ENCODE measurements at places on chromosomes 16 and 17.

- DNase-seq = peak; percentile 48
Observed at GRCh38 chr17:35713069-35713728, 18.2 kb upstream of the RASL10B start.

- DNase-seq = no peak
Observed at GRCh38 chr17:80585890-80586845, 41.5 kb downstream of the RPTOR start.

GRCh38 chr17:34382621-34383124 is 19.6 kb upstream of the CCL1 start:
- DNase-seq = no peak

DNA sequence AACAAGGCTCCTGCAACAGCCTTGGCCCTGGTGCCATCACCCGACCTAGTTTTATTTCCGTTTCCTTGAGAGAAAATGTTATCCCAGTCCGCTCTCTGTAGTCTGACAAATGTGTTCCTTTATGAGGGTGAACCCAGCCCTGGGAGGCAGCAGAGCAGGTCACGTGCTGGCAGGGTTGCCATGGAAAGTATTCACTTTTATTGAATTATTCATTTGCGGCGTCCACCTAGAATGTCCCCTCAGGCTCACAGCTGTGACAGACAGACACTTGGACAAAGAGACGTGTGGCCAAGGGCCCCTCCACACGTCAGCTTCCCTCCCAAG is 90.0 kb downstream of the WSCD1 start:
- DNase-seq = no peak

DNA sequence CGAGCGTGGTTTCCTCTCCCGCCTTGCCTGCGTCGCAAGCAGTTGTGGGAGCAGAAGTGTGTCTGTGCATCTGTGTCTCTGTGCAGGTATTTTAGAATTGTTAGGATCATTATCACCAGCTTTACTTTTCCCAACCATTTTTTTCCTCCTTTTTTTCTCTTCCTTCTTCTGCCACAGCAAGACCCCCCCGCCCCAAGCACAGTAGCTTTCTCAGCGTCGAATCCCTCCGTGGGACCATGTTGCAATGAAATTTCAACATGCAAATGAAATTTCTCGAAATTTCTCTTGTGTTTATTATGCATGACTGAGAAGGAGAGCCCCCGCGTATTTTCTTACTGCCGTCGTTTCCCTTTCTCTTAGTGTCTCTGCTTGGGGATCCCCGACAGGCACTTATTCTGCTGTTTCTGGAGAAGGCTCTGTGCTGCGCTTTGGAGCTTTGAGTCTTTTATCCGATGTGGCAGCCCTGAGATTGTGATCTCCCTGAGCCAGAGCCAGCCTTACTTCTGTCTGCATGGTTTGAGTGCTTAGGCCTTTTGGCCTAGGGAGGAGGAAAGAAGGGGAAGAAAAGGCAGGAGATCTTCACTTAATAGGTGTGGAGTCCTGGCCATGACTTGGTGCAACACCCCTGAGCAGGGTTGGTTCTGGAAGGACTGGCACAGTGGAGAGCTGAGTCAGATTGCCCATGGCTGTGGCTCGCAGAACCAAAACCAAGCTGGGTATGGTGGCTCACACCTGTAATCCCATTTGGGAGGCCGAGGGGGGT is 5.0 kb downstream of the ARMC7 start:
- DNase-seq = no peak

DNA sequence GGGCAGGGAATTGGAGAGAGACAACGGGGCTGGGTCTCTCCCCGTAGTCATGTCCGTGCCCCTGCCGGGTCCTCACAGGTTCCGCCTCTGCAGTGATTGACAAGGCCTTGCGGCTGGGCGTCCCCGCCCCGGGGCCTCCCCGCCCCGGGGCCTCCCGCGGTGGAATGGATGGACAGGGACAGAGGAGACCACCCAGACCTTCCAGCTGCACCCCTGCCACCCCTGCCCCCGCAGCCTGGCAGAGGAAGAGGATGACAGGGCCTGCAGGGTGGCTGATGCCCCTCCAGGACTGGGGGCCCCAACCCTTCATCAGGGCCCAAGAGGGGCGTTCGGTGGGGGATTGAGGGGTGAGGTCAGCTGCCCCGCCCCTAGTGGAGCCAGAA is 216.4 kb upstream of the CIBAR2 start:
- DNase-seq = no peak

DNA sequence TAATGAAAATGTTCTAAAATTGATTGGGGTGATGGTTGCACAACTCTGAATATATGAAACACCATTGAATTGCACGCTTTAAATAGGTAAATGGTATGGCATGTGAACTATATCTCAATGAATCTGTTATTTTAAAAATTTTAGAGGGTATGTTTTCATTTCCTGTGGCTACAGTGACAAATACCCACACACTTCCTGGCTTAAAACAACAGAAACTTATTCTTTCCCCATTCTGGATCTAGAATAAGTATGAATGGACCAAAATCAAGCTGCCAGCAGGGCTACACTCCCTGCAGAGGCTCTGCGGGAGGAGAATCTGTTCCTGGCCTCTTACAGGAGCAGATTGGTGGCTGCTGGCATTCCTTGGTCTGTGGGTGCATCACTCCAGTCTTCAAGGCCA is 11.3 kb upstream of the PECAM1 start:
- no peak for DNase-seq

GRCh38 chr16:84532291-84532724 is 27.8 kb upstream of the MEAK7 start:
- DNase-seq = no peak

- no peak for DNase-seq
Observed at GRCh38 chr16:53071748-53072301, 17.0 kb downstream of the CHD9 start.

- no peak for DNase-seq
Observed at GRCh38 chr17:79046916-79047280, 22.9 kb downstream of the C1QTNF1 start.

DNA sequence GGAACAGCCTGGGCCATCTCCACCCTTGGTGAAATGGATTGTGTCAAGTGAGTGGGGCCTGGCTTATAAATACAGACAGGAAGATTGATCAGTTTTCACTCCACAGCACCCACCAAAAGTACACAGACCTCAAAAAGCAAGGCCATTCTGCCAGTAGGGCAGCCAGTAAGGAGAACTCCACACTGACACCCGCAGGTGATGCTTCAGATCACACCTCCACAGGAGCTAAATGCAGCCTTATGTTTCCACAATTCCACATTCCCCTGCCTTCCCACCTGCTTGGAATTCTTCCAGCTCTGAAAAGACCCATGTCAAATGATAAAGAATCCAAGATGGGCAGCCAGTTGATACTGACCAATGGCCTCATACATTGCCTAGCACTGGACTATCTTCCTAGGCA is 191.1 kb downstream of the ZFHX3 start:
- DNase-seq = no peak

GRCh38 chr16:89402962-89403361 is 87.4 kb downstream of the ANKRD11 start:
- DNase-seq = peak; percentile 51

- no peak for DNase-seq
Observed at GRCh38 chr17:32863559-32863958, 13.4 kb downstream of the MYO1D start.

DNA sequence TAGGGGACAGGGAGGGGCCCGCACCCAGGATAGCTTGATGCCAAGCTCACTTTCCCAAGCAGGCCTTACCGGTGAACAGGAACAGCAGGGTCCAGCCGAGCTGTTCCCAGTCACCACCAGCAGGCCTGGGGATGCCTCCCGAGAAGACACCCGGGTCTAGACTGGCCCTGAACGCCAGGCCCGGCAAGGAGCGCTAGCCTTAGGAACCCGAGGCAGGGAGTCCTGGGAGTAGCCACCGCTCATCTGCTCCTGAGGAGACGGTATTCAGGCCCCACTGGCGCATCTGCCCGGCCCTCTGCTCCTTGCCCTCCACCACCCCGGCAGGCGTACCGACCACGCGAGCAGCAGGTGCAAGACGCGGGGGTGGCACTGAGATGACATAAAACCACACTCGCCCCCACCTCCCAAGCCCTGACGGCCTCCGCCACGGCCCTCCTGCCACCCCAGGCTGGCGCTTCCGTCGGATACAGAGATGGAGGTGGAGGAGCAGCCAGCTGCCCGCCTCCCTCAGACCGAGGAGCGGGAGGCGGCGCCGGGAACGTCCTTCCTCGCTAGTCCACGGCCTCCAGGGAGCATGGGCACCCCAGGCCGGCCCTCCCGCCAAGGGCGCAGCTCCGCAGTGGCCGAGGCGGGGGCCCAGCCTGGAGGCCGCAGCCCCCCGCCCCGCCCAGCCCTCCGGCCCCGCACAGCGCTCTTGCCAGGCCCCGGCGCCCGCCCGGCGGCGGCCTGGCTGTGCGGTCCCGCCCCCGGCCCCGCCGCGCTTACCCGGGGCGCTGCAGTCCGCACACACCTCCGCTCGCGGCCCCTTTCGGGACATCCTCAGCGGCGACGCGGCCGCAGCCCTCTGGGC is 661 bp downstream of the GIT1 start:
- DNase-seq = peak; percentile 60
